Activated effector memory CD4-positive, alpha-beta T cell treated with anti-CD3 and anti-CD28 coated beads, Interleukin-2, amount 50 U/mL, for 16 hours (primary cell): ENCODE measurements at places on chromosomes 16 and 17.
A peak's percentile ranks its signal among the peaks of the same experiment; 100 is the strongest.

DNA sequence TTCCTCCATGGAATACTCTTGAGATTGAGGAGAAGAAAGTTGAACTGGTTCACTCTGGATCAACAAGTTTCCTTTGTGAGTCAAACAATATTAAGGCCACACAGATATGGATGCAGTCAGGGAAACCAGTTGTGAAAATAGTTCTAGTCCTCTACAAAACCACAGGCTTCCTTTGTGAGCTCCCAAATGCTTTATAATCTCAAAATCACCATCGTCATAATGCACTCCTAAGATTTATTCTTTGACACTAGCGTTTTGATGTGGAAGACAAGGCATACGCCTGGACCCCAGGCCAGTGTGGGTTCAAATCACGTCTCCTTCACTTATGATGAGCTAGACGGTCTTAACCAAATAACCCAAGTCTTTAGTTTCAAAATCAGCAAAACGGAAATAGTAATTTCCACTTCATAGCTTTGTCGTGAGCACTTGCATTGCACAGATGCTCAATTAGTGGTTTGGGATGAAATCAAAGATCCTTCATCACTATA is 142.6 kb downstream of the STX8 start:
- no peak for DNase-seq

GRCh38 chr17:71866095-71866494 is 254.7 kb upstream of the SOX9 start:
- no peak for DNase-seq

DNA sequence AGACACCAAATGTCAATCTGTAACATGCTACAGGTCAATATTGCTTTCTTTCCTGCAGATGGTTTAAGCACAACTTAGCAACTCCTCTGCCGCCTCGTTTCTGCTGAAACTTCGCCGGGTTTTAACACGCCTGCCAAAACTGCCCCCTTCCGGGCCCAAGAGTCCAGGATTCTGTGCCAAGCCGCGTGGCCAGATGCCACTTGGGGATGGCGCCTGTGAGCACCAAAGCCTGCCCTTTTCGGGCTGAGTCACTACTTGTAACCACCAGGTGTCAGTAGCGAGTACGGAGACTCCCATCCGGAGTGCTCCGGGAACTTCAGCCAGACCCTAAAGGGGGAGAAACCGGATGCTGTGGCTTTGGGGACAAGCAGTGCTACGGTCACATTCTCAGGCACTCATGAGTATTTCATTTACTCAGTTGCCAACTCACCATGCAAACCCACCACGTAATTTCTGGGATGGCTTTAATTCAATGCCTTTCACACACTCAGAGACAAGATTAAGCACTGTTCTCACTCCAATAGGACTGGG is 7.8 kb downstream of the PMP22 start:
- DNase-seq = peak; percentile 79

- DNase-seq = no peak
Measured at GRCh38 chr16:27769561-27770255, 219.8 kb downstream of the KATNIP start.

- peak; percentile 92 for DNase-seq
Measured at GRCh38 chr17:32319548-32319905, 22.4 kb downstream of the C17orf75 start.

DNA sequence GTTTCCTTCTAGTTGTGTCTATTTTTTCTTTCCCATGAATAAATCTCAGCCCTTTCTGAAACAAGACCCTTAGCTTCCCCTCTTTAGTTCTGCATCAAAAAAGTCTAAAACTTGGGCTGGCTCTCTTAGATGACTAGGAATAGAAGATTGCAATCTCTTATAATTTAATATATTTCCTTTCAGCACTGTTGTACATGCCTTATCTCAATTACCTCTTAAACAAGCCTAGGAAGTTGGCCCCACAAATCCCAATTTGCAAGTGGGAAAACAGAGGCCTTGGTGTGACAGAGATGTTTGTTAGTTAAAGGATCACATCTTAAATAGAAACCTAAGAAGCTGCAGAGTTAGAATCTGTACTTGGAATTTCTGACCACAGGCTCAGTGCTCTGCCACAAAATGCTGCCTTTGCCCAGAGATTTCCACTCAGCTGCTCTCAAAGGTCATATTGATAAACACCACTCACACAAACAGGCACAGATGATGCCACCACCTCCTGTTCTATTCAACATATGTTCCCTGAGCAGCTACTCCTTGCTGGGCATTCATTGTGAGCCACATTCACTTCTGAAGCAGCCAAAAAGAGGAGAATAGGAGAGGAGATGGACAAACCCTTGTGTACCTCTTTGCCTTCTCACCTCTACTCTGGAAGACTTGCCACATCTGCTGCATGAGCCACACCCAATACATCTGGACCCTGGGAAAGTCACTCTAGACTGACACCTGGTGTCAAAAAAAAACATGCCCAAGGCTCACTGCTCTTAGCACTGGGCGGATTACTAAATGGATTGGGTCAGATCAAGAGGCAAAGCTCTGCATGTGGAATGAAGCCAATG is 5.5 kb downstream of the CCDC182 start:
- DNase-seq = no peak

GRCh38 chr16:17364319-17365210 is 106.2 kb downstream of the XYLT1 start:
- peak; percentile 77 for DNase-seq

GRCh38 chr17:46179375-46179999 is 13.7 kb downstream of the KANSL1 start:
- no peak for DNase-seq

GRCh38 chr16:77273-77806 is 685 bp upstream of the MPG start:
- peak; percentile 72 for DNase-seq

- DNase-seq = no peak
Measured at GRCh38 chr17:56937687-56938086, 23.2 kb downstream of the COIL start.

DNA sequence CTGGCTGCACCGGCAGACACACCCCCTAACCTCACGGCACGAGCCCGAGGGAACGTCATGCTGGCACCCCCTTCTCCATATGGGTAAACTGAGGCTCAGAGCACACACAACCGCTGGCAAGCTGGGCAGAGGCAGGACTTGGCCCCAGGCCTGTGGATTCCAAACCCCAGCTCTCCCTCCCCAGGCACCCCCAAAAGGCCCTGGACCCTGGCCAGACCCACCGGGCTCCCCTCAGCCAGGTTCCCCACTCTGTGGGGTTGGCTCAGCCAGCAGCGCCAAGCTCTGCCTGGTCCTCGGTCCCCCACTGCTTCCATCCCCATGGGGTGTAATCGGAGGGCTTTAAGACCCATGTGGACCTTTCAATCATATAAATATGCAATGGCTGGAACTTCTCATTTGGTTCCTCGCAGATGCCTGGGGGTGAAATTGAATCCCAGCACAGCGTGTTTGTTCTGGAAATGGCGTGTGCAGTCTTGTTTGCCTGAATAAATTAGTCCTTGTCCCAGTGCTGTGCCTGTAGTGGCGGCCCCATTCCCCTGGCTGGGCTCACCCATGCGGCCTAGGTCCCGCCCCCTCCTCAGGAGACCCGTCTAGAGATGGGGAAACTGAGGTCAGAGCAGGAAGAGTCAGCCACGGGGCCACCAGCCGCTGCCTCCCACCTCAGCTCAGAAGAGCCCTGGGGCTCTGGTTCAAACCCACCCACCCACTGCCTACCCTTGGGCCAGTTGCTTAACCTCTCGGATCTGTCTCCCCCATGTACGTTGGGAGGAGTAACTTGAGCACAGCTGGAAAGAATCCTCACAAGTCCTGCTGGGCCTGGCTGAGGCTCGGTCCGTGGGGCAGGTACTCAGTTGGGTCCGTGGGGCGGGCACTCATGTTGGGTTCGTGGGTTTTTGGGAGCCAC is 57.3 kb downstream of the ZFPM1 start:
- no peak for DNase-seq

DNA sequence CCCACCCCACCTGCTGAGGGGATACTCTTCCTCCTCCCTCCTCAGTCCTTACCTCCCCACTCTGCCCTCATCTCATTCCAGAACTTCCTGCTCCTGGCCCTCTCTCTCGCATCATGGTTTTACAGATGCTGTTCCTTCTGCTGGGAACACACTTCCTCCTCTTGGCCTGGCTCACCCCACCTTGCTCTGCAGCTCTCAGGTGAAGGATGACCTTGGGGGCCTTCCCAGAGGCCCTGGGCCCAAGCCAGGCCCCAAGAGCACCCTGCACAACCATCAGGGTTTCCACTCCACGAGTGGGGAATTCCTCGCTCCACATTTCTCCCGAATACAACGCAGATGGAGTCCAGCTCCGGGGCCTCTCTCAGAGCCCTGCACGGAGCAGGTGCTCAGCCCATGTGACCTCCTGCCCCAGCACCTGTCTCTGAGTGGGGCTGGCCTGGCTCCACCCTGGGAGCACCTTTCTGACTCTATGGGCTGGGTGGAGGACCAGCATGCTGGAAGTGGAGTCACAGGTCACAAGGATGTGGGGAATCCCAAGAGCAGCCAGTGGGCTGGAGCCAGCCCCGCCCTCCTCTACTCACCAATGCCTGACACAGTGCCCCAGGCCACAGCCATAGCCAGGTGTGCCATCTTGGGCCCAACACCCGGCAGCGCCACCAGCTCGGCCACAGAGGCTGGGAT is 4.5 kb downstream of the NTHL1 start:
- no peak for DNase-seq

DNA sequence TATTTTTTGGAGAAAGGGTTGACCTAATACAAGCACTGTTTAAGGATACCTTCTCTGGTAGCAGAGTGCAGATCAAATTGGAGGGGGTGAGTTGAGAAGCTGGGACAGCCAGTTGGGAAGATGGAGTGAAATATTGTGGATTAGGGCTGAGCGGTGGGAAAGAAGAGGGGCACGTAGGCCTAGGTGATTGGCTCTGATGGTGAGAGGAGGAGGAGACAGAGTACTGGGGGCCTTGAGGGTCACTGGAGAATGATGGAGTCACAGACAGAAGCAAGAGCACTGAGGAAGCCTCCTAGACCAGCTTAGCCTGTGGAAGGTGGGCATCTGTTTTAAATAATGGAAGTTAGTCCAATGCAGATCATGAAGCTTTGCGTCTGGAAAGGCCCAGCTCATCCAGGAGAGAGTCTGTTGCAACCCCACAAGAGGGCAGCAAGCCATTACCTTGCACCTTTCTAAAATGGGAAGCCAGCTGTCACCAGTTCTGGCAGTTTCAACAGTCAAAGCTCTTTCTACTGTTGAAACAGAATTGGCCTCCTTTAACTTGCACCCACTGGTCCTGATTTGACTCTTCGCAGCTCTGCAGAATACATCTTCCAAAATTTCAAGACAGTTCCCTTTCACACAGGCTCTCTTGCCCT is 11.8 kb downstream of the SLC9A5 start:
- DNase-seq = no peak

GRCh38 chr17:15999974-16000827 is 577 bp downstream of the TTC19 start:
- no peak for DNase-seq

DNA sequence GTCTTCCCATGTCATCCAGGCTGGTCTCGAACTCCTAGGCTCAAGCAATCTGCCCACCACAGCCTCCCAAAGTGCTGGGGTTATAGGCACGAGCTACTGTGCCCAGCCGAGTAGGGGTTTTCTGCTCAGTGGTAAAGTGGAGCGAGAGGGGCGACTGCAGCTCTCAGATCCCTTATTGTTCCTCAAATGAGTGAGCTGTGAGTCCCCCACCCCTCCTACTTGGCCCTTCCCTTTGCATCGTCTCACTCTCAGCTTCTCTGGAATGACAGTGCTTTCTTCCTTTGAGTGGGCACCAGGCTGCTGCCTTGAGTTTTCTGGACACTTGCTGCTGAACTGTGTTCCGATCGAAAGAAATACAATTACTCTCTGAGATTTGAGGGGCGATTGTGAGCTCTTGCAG is 63.5 kb downstream of the MSI2 start:
- no peak for DNase-seq

DNA sequence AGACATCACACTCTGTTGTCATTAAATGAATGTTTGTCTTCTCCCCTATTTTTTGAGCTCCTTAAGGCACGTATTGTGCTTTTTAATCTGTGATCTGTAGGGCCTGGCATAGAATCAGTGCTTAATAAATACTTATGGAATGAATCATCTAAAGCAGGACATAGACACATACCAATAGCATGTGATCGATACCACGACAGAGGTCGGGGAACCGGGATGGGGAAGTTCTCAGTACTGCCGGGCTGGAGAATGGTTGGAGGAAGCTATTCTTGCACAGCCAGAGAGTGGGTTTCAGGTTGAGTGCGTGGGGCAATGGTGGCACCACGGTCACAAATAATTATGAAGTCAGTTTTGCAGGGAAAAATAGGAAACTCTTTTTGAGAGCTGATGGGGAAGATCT is 26.8 kb downstream of the NLRP1 start:
- no peak for DNase-seq

DNA sequence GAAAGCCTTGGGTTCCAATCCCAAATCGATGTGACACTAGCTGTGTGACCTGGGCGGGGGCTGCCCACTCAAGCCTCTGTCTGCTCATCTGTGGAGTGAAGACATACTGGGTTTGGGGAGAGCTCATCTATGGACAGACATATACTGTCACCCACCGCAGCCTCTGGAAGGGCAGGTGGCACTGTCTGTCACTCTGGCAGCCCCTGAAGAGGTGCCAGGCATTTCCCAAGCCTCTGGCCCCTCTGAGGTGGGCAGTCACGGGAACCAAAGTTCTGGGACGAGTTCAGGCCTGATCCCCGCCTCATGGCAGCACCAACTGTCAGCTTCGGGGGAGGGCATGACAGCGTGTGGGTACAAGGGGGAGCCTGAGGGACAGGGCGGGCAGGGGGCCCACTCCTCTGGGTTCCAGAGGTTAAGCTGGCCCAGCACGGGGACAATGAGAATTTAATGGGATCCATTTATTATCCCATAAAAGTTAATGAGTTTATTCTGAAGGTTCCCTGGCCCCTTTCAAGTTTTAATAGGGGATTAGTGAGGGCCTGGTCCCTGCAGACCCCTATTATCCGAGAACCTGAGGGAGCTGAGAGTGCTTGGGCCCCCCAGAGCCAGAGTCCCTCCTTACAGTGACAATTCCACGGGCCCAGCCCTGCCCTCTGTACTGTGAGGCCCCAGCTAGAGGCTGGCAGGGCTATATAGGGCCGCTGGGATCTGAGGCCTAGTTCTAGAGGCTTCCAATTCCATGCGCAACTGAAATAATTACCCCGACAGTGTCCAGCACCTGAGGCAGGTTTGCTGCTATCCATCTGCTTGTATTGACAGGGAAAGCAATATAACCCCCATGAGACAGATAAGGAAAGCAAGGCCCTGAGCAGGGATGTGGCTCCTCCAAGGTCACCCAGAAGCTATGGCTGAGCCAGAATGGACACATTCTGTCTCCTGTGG is 18.8 kb downstream of the SEZ6 start:
- DNase-seq = no peak

DNA sequence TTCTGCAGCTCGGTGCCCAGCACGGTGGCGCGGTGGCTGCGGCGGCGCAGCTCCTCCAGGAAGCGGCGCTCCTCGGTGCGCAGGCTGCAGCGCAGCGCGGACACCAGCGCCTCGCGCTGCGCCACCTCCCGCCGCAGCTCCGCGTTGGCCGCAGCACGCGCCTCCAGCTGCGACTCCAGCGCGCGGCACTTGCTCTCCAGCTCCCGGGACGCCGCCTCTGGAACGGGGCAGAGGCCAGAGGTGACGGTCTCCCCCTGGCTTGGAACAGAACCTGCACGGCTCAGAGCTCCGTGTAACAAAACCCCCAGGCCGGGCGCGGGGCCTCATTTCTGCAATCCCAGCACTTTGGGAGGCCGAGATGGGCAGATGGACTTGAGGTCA is 13.2 kb upstream of the CLUH start:
- DNase-seq = peak; percentile 74
